NK-92 treated with Interleukin-12 subunit alpha and Interleukin-12 subunit beta, amount 100 ng/mL, for 24 hours (cell line): ENCODE measurements at places on chromosomes 4 and X.

DNA sequence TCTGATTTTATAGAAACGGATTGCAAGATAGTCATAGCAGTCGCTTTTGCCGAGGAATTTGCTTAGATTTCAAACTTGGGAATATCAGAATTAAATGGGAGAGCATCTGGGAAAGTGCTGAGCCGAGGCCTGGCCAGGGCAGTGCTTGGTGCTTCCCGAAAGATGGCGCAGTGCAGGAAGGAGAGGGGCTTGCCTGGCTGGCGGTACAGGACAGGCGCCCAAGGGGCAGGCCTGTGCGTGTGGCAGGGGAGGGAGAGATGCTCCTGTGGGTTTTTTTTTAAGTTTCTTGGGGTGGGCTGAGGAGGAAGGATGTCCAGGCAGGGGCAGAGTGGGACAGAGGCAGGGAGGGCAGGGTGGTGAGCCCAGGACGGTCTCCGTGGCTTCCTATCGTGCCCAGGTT, 241.1 kb downstream of the AFAP1 start:
- DNase-seq, result no peak

DNA sequence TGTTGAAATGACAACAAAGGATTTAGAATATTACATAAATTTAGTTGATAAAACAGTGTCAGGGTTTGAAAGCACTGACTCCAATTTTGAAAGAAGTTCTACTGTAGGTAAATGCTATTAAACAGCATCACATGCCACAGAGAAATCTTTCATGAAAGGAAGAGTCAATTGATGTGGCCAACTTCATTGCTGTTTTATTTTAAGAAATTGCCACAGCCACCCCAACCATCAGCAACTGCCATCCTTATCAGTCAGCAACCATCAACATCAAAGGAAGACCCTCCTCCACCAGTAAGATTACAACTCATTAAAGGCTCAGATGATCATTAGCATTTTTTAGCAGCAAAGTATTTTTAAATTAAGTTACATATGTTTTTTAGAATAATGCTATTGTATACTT, 54.6 kb upstream of the RAB9B start:
- DNase-seq, result no peak

DNA sequence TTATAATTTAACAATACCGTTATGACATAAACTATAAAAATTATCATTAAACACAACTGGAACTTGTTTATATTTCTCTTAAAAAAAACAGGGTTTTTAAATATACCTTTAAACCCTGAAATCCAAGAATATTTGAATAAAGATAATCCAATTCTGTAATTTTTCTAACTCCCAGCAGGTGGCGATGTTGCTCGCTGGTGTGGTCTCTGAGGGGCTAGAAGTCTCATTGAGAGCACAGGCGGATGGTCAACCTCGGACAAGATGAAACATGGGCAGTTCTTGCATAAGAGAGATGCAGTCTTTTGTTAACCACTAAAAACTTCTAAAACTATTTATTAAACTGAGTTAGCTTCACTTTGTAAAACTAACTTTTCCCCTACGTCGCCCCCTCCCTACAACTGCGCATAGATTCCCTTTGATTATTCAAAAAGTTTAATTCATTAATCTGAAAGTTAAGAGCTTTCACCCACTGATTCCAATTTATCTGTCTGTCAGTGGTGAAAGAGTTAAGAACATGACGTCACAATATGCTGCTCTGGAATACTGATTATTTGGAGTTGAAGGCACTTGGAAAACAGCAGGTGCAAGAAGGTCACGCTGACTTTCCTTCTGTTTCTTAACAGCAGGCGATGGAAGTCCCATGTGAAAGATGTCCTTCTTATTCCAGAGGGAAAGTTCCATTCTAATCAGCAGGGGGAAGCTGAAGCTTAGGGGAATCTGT, 29.5 kb downstream of the DMP1 start:
- no peak for DNase-seq

DNA sequence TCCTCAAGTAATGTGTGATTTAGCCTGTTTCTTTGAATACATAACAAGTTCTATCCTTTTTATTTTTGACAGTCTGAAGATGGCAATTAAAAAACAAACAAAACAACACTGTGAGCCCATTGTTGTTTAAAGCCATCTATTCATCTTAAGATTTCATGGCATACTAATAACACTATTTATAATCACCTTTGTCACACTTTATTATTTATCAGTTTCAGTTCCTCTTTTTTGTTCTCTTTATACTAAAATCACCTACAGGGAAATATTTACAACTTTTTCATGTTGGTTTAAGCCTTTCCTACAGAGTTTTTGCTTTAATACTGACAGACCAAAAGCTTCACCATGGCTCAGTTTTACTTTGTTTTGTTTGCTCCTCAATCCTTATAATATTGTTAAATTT, 247.4 kb upstream of the CTSO start:
- DNase-seq, result no peak

DNA sequence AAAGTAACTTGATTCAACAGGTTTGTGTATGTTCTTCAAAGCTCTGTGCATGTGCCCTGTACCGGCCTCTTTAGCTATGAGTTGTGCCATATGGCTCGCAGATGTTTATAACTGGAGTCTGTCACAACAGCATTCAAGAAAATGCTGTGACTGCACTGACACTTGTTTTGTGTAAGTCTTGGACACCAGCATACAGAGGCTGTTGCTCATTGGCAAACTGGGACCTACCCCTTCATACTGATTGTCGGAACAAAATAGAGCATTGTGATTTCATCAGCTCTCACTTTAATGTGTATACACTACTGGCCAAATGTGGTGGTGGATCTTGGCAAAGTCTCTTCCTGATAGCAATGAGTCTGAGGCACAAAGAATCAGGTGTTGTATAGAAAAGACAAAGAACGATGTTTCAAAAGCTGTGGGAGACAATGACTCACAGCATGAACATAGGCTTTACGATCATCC, 133.9 kb downstream of the EGF start:
- DNase-seq, result no peak

DNA sequence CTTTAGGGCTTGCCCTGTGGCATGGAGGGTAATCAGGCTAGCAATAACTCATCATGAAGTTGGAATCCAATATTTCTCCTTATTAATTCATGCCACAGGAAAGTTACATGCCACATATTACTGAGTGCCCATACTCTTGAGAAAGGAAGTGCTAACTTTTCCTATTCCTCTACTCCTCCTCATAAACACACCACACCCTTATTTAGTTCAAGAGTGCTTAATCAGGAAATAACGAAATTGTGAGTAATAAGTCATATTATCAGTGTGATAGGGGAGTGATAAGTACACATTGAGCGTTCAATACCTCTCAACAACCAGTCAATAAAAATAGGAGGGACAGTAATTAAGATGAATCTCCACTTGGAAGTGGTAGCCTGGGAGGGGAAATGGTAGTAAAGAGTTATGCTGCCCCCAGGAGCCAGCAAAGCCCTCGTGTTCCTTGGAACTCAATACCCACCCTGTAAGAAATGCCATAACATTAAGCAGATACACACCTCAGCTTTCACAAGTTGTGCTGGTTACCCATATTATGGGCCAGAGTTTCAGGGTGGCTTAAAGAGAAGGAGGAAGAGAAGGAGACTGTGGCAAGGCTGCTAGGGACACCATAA, 410.0 kb upstream of the NR3C2 start:
- DNase-seq, result no peak
